Stimulated activated CD4-positive, alpha-beta T cell treated with anti-CD3 and anti-CD28 coated beads, Interleukin-1b, Interleukin-23, amount 100 ng/mL, for 24 hours (primary cell): ENCODE measurements at places on chromosomes 11 and 22.

- no peak for DNase-seq
Observed at GRCh38 chr22:22893077-22893805, 5.6 kb downstream of the IGLL5 start.

DNA sequence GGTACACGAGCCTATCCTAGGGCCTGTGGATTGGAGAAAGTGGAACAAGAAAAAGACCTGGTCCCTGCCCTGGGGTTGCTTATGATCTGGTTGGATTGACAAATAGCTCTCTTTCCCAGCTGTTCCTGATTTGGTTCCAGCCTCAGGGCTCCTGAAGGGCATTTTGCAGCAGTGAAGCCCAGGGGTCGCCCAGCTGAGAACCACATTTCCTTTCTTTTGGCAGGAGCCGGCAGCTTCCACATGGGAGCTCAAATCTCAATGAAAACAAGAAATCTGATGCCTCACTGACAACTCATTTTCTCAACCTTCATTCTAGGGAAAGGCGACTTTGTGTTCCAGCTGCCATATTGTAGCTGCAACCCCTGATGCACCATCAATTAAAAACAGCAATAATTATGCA, 140.6 kb upstream of the CADM1 start:
- DNase-seq, result no peak

- no peak for DNase-seq
Observed at GRCh38 chr22:29117799-29118477, 45.1 kb downstream of the KREMEN1 start.

- DNase-seq, result no peak
Observed at GRCh38 chr22:36206255-36206654, 4.6 kb upstream of the APOL4 start.

GRCh38 chr11:16909359-16910035, 104.7 kb downstream of the PLEKHA7 start:
- no peak for DNase-seq

GRCh38 chr22:39252461-39253434, 8.0 kb upstream of the PDGFB start:
- DNase-seq, result no peak

DNA sequence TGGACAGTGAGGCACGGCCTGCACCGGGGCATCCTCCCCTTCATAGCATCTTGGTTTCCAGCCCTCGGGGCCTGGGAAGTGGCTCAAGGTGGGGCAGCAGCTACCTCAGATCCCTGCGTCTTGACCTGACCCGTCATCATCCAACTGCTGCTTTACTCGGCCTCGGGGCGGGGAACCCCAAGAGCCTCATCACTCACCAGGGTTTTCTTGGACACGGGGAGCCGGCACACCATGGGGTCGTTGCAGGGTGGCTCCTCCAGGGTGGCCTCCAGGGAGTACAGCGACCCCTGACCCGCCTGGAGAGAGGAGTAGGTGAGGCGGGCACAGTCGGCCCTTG, 651 bp downstream of the CTSF start:
- no peak for DNase-seq

DNA sequence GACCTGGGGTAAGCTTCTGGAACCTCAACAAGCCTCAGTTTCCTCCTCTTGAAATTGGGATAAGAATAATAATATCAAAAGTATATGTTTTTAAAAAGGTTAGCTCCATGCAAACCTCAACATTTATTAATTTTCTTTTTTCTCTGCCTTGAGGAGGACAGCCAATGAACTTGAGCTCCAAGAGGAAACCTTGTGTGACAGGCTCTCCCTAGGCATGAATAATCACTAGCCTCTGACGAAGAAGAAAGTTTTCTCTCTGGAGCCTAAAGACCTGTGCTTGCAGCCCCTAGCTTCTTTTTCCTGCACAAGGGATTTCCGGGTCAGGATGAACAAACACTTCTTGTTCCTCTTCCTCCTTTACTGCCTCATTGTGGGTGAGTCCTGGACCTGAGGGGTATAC, at the start of gene PATE3:
TSS of gene PATE3 (plus strand) at position 301 of the 400 bp plus-strand sequence. CDS start at position 326, 25 bp downstream.
- DNase-seq, result no peak

- DNase-seq, result no peak
Observed at GRCh38 chr11:46865340-46865739, 19.3 kb upstream of the CKAP5 start.

- DNase-seq, result peak; percentile 14
Observed at GRCh38 chr11:114183044-114183511, 113.1 kb upstream of the NNMT start.

DNA sequence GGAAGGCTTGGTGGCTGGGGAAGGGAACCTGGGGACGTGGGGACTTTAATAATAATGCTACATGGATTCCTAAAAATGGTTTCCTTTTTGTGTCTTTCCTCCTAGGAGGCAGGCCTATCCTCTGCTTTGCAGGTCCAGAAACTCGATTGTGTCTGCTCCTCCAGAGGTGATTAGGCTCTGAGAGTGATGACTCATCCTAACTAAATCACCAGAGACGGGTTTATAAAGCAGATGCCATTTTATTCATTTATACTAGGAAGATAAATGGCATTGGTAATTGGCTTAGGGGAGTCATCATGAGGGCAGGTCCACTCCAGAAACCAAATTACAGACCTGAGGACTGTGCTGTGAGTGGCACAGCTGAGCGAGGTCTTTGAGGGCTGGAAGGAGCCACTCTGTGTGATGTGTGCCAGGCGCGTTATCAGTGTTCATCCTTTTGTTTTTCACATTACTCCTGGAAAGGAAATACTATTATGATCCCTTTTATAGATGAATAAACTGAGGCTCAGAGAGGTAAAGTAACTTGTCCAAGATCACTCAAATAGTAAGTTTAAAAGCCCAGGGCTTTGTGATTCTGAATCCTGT, 7.1 kb downstream of the NLRX1 start:
- DNase-seq, result no peak
